ENCODE measurements at places on chromosomes 5 and 9.
A peak's percentile ranks its signal among the peaks of the same experiment; 100 is the strongest.

DNA sequence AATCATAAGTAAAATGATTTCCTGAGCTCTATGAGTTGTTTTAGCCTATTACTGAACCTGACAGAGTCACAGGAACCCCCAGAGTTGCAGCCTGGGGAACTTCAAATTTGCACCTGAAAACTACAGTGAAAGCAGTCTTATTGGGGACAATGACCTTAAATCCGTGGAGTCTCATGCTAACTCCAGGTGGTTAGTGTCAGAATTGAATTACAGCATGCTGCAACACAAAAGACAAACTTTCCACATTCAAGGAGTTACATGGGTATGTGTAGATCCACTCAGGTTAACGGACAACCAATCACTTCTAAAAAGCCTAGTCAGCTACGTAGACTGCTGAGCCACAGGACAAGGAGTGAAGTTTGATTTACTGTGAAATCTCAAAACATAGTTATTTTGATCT, 49.7 kb downstream of the PLPP1 start:
- no peaks in the 10 kb centered on the region for H3K4me1 ChIP-seq
- no peaks in the 10 kb centered on the region for H3K27me3 ChIP-seq
- no peaks in the 10 kb centered on the region for H3K36me3 ChIP-seq
- H3K4me3 ChIP-seq, result no peak overlapping the region
- no peak overlapping the region for H3K27ac ChIP-seq
- no peak for DNase-seq

GRCh38 chr9:7042124-7042523, 284.4 kb downstream of the KDM4C start:
- H3K27ac ChIP-seq, result no peak overlapping the region
- H3K4me3 ChIP-seq, result no peak overlapping the region
- no peak for DNase-seq
- H3K36me3 ChIP-seq, result peaks cover 18% of the 10 kb centered on the region
- H3K27me3 ChIP-seq, result no peaks in the 10 kb centered on the region

DNA sequence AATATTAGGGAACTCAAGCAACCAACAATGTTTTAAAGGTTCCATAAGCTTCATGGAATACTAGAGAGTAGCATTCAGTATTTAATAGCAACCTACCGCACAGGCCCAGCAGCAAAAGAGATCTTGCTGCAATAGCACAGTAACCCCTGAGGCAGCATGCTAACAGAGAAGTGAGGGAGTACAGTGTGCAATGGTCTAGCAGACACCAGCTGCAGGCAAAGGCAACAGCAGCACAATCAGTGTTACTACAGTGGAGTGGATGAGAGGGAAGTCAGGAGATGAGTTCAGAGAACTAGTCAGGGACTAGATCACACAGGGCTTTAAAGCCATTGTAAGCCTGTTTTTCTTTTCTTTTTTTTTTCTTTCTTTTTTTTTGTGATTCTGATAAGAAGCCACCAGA, 2.8 kb downstream of the TICAM2 start:
- DNase-seq, result no peak
- peaks cover 25% of the 10 kb centered on the region for H3K4me1 ChIP-seq
- no peaks in the 10 kb centered on the region for H3K27me3 ChIP-seq
- H3K4me3 ChIP-seq, result no peak overlapping the region
- H3K27ac ChIP-seq, result peak overlapping the region; percentile 14
- peaks cover 7% of the 10 kb centered on the region for H3K36me3 ChIP-seq

- no peak overlapping the region for H3K27ac ChIP-seq
- DNase-seq, result no peak
- H3K4me3 ChIP-seq, result no peak overlapping the region
- H3K4me1 ChIP-seq, result no peaks in the 10 kb centered on the region
- H3K27me3 ChIP-seq, result no peaks in the 10 kb centered on the region
- H3K36me3 ChIP-seq, result peaks cover 3% of the 10 kb centered on the region
These were observed 11.3 kb downstream of the C5 start for GRCh38 chr9:121038804-121039203.

DNA sequence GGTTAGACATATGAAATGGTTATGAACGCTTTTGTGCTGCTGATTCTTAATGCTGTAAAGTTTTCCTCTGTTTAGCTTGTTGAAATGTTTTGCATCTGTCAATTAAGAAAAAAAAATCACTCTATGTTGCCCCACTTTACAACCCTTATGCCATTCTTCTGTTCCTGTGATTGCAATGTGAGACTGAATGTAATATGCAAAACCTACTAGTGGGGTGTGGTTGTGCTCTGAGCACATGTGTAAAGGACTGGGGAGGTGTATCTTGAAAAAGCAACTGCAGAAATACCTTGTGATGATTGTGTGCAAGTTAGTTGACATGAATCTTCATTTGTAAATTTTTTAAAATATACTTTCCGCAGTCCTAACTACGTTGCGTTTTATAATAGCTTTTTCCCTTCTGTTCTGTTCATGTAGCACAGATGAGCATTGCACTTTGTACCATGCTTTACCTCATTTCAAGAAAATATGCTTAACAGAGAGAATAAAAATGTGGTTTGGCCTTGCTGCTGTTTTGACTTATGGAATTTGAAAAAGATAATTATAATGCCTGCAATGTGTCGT, 357.0 kb upstream of the PIK3R1 start:
- H3K27ac ChIP-seq, result no peak overlapping the region
- H3K27me3 ChIP-seq, result no peaks in the 10 kb centered on the region
- H3K4me3 ChIP-seq, result no peak overlapping the region
- peaks cover 2% of the 10 kb centered on the region for H3K36me3 ChIP-seq
- no peak for DNase-seq

DNA sequence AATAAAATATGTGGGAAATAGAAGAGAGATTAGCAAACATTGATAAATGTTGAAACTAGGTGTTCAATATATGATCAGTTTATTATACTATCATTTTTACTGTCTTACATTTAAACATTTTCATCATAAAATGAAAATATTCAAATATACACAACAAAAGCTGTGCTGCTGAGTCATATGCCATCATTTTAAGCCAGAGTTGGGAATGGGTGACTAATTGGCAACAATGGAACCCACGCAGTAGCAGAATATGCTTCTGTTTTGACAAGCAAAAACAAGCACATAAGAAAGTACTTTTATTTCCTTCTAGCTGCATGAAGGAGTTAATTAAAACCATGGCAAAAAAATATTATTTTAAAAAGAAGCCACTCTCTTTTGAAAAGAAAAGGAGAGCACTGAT, 340.0 kb upstream of the EDIL3 start:
- H3K27ac ChIP-seq, result no peak overlapping the region
- H3K4me3 ChIP-seq, result no peak overlapping the region
- H3K27me3 ChIP-seq, result no peaks in the 10 kb centered on the region
- no peak for DNase-seq
- H3K4me1 ChIP-seq, result no peaks in the 10 kb centered on the region
- no peaks in the 10 kb centered on the region for H3K36me3 ChIP-seq

DNA sequence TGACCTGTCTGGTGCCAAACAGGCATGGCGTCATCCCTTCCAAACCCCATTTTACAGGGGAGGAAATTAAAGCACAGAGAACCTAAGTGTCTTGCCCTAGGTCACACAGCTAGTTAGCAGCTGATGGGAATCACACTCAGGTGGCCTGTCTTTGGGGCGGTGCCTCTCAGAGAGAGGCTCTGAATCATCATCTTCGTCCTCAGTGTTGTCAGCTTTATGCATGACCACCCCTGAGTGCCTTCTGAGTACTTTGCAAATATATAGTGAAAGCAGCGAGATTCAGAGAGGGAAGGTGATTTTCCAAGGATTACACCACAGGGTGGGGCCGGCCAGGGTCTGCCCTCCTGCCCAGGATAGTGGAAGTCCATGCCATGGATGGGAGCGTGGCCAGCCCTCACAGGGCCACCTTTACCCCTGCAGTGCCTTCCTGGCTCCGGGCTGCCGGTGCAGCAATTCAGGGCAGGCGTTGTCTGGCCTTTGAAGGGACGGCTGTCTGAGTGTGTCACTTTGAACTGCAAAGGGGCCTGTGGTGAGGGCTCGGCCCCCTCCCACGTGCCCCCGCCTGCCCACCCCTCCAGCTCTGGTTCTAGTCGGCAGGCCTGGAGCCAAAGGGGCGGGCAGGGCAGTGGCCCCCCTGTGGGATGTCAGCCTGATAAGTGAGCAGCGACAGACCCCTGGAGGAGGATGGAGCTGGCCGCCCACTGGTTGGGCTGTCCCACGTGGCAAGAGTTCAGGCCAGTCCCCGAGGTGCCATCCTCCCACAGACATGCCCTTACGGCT, 16.9 kb downstream of the LMX1B start:
- no peak for DNase-seq
- peaks cover 86% of the 10 kb centered on the region for H3K27me3 ChIP-seq
- no peak overlapping the region for H3K27ac ChIP-seq

GRCh38 chr9:126894052-126894603, 20.5 kb upstream of the RALGPS1 start:
- no peak overlapping the region for H3K4me3 ChIP-seq
- no peak for DNase-seq
- no peak overlapping the region for H3K27ac ChIP-seq
- peaks cover 2% of the 10 kb centered on the region for H3K36me3 ChIP-seq
- peaks cover 6% of the 10 kb centered on the region for H3K4me1 ChIP-seq
- H3K27me3 ChIP-seq, result peaks cover 21% of the 10 kb centered on the region

DNA sequence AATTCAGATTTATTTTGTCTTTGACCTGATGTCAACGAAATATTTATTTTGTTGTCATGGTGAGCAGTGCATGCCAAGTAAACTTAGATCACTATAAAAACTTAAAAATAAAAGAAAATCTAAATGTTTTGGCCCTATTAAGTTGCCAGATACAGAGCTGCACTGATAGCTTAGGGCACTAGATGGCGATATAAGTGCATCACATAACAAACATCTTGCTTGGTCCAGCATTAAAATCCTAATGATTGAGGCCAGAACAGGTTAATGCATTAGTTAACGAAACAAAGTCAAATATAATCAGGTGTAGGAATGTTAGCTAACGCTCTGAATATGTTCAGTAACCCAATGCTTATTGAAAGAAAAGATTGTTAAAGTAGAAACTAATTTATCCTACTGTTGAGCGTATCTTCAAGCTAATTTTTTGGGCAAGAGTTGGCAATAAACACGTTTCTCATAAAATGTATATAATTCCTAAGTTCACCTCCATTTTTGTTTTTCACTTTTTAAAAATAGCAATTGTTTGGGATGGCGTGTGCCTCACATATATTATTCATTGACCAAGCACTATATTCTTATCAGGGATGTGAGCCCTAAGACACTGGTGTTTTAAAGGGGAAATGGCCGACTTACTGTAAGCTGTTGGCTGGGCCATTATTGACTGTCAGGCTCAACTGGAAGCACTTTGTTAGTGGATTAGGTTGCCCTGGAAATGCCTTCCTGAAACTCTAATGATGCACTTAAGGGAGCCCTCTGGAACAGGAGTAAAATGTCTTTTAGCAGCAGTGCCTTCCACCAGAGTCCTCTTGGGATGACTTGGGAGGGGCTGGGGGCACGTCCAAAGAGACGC, 33.3 kb downstream of the KCTD16 start:
- H3K27me3 ChIP-seq, result peaks cover 89% of the 10 kb centered on the region
- no peaks in the 10 kb centered on the region for H3K36me3 ChIP-seq
- H3K4me3 ChIP-seq, result no peak overlapping the region
- DNase-seq, result no peak
- no peak overlapping the region for H3K27ac ChIP-seq

GRCh38 chr5:146528236-146528635, 12.2 kb upstream of the GPR151 start:
- H3K27ac ChIP-seq, result no peak overlapping the region
- DNase-seq, result no peak
- H3K4me1 ChIP-seq, result peaks cover 2% of the 10 kb centered on the region

- no peaks in the 10 kb centered on the region for H3K27me3 ChIP-seq
- no peak overlapping the region for H3K27ac ChIP-seq
- H3K4me3 ChIP-seq, result no peak overlapping the region
- no peak for DNase-seq
- no peaks in the 10 kb centered on the region for H3K36me3 ChIP-seq
- H3K4me1 ChIP-seq, result no peaks in the 10 kb centered on the region
These were observed 372.4 kb upstream of the PAPPA start for GRCh38 chr9:115781070-115781736.

GRCh38 chr5:17222664-17223063, 5.2 kb downstream of the BASP1 start:
- no peaks in the 10 kb centered on the region for H3K4me1 ChIP-seq
- no peak overlapping the region for H3K27ac ChIP-seq
- H3K36me3 ChIP-seq, result peaks cover 1% of the 10 kb centered on the region
- H3K27me3 ChIP-seq, result peaks cover 13% of the 10 kb centered on the region
- DNase-seq, result no peak
- no peak overlapping the region for H3K4me3 ChIP-seq

- H3K27me3 ChIP-seq, result no peaks in the 10 kb centered on the region
- DNase-seq, result no peak
- H3K4me1 ChIP-seq, result no peaks in the 10 kb centered on the region
- H3K4me3 ChIP-seq, result no peak overlapping the region
- H3K36me3 ChIP-seq, result no peaks in the 10 kb centered on the region
- H3K27ac ChIP-seq, result no peak overlapping the region
These were observed 15.8 kb downstream of the NLN start for GRCh38 chr5:65737842-65738241.

DNA sequence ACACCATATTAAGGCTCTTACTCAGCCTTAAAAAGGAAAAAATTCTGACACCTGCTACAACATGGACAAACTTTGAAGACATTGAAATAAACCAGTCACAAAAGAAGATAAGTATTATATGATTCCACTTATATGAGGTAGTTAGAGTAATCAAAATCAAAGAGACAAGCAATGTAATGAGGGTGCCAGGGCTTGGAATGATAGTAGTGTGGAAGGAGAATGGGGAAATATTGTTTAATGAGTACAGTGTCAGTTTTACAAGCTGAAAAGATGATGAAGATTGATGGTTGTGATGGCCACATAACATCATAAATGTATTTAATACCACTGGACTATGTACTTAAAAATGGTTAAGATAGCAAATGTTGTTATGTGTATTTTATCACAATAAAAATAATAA, 485.7 kb downstream of the SPATA31D1 start:
- no peak for DNase-seq
- no peaks in the 10 kb centered on the region for H3K36me3 ChIP-seq
- H3K4me3 ChIP-seq, result no peak overlapping the region
- H3K27ac ChIP-seq, result no peak overlapping the region
- no peaks in the 10 kb centered on the region for H3K27me3 ChIP-seq

DNA sequence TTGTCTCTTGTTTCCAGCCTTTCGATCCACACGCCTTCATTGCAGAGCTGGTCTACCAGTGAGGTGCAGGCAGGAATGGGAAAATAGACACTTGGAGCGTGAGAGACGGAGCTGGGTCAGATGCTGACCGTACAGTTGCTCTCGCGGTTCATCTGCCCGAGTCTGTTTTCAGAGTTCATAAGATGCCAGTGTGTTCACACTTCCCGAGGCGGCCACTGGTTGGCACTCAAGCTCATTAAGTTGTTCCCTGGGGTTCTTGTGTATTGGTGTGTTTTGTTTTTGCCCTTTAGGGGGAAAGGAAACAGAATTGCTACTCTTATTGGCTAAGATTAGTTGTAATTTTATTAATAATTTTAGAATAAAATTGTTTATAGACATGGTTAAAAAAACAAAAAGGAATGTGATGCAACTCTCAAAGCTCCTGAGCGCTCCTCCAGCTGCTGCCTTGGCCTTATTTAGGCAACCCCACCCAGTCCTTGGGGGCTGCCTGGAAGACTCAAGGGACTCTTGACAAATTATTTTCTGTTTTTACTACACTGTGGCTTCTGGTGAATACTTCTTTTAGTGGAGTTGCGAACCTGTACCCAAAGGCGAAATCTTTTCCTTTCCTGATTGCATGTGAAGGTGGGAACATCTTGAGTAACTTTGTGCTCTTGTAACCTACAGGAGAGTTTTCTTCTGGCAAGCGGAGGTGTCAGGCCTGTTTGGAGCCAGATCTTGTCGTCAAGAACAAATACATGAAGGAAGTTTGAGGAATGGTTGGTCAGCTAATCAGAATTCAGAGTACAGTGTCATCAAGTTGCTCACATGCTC, 146.1 kb downstream of the MAST4 start:
- no peak for DNase-seq
- H3K4me3 ChIP-seq, result no peak overlapping the region
- no peak overlapping the region for H3K27ac ChIP-seq
- no peaks in the 10 kb centered on the region for H3K36me3 ChIP-seq
